ENCODE measurements at places on chromosomes 1 and 21.

DNA sequence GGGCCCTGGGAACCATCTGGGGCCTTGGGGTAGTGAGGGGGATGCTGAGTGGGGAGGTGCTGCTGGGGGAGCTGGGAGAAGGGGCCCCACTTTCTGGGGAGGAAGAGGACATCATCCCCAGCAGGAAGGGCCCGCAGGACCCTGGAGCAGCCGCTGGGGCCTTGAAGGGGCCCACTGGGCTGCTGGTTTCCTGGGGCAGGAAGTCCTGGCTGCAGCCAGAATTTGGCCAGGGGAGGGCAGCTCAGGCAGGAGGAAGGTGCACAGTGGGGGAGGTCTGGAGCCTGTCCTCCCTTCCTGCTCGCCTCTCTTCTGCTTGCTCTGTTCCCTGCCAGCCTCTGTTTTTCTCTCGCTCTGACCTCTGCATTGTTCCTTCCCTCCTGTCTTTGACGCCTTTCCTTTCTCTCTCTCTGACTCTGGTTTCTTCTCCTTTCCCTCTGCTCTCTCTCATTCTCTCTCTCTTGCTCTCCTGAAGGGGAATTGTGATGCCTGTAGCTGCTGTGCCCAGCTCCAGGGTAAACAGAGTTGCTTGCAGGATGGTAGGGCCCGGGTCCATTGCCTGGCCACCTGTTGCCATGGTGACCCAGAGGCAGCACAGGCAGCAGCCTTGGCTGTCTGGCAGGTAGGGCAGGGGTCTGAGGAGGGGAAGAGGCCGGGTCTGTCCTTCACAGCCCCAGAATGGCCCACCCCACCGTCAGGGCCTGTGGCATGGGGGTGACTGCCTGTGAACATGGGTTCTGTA is 23.9 kb downstream of the ACOT11 start:
- no peak for DNase-seq

DNA sequence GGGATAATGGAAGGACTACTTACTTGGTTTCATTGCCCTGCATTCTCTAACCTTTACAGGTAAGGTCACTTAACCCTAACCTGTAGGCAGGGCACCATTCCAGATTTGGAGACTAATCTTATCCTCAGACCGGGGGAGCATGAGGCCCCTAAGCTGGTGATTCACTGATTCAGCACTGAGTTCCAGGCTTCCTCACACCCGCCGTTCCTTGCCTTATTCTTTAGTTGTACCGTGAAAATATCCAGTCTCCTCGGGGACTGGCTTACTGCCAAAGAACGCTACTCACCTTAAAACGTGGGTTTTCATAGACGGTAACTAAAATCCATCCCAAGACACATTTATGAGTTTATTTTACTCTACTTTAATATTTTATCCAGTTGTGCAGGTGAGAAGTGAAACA is 44.3 kb upstream of the COL24A1 start:
- no peak for DNase-seq

GRCh38 chr1:84510668-84511067 is 4.3 kb upstream of the GNG5 start:
- DNase-seq: no peak

- DNase-seq: no peak
Measured at GRCh38 chr1:112689196-112689841, 14.9 kb downstream of the MOV10 start.

GRCh38 chr1:9376886-9377333 is 84.2 kb downstream of the SPSB1 start:
- DNase-seq: no peak

GRCh38 chr1:56543783-56544612 is 35.4 kb downstream of the PLPP3 start:
- DNase-seq: no peak

GRCh38 chr1:222454782-222455181 is 93.1 kb downstream of the HHIPL2 start:
- DNase-seq: no peak

DNA sequence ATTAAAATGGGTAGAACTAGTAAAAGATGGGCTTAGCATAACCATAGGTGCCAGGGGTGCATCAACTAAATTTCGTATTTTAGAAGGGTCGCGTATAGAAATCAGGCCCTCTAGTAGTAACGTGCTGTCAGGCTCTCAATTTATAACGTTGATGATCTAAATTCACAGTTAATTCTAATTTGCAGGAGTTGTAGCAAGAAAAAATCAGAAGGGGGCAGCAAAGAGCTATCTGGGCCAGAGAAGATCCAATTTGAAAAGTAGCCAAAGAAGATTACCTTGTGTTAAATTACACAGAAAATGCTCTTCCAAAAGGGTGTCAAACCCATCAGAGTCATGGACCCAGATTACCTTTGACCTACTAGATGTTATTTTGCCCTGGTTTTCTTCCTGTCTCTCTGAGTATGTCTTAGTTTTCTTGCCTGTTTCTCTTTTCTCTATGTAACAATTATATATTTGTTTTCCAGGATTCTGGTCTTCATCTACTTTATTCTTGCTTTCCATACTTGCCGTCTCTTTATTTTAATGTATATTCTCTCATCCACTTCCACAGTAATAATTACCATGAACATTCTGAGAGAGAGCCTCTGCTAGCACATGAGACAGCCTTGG is 1030.9 kb downstream of the AMY1C start:
- DNase-seq: no peak

GRCh38 chr1:39214998-39215873 is 10.7 kb downstream of the MACF1 start:
- peak; percentile 26 for DNase-seq

- DNase-seq: no peak
Measured at GRCh38 chr1:202663131-202663530, 47.1 kb downstream of the SYT2 start.

DNA sequence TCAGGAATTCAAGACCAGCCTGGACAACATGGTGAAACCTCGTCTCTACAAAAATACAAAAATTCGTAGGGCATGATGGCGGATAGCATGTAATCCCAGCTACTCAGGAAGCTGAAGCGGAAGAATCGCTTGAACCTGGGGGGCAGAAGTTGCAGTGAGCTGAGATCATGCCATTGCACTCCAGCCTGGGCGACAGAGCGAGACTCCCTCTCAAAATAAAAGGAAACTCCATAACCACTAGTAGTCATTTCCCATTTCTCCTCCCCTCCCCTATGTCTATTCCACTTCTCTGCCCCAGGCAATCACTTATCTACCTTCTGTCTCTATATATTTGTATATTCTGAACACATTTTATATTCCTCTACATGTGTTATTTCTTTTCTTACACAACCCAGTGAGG is 4.0 kb upstream of the CEP350 start:
- DNase-seq: no peak

DNA sequence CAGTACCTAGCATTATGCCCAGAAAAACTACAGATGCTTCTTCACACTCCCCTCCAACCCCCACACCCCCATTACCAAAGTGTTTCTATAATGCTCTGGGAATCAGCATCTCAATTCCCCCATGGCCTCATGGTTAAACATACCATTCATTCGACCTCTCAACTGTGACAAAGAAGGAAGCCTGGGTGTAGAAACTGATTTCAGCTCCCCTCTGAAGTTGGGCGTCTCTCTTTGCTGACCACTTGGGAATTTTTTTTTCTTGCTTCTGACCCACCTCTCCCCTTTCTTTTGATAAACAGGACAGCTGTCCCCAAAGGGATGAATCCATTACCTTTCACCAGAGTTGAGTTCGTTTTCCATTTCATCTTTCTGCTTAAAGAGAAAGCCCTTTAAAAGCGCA is 116.4 kb upstream of the HOOK1 start:
- DNase-seq: no peak

DNA sequence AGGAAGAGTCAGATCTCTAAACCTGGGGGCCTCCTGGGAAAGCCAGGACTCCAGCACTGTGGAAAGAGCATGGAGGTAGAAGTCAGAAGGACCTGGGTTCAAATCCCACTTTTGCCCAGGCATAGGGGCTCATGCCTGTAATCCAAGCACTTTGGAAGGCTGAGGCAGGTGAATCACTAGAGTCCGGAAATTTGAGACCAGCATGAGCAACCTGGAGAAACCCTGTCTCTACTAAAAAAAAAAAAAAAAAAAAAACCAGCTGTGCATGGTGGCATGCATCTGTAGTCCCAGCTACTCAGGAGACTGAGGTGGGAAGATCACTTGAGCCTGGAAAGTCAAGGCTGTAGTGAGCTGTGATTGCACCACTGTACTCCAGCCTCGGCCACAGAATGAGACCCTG is 31.8 kb downstream of the LDLRAP1 start:
- DNase-seq: no peak

DNA sequence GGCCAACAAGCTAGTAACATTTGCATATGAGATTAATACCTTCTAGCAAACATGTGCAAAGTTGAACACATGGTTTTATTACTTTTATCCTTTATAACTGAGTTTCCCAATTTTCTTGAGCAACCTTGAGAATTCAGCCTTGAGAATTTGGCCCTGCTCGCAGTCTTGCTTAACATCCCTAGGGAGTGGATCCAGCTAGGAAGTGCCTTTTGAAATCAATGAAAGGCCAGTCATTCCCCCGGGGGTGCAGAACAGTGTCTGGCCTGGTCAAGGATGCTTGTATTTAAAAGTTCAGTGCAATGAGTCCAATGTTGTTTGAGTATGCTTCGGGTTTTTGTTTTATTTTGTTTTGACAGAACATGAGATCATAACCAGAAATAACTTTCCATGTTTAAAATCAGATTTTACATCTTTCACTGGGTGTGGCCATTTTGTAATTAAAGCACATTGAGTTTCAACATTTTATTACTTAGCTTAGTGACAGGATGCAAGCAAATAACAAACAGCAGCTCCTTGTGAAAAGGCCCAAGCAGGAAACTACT is 16.7 kb downstream of the PALMD start:
- DNase-seq: no peak

DNA sequence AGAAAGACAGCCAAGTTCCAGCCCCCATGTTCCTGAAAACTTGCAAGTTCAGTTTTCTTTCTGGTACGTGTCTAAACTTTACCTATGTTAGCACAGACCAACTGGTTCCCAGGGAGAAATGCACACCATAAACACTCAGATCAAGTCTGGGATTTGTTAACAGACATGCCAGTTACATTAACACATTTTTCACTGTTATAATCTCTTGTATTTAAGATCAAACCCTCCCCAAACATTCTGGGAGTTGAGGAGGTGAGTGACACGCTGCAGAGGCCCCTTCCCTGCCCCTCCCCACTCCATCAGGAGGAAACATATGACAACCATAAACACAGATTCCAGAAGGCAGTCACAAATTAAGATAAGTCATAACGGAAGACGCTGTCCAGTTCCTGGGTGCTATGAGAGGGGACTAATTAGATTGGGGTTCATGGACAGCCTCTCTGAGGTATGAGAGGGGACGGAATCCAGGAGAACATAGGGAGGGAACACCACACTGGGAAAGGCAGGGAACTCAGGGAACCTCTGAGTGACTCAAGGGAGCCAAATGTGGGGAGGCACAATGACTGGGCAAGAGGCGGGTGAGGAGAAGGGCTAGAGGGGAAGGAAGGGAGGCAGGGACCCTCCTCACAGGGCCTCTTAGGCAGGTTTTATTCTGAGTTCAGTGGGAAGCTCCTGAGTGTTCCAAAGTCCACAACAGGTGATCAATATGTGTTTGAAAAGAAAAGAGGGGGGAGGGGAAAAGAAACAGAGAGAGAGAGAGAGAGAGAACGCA is 25.0 kb downstream of the DUSP10 start:
- no peak for DNase-seq
